A549 treated with AZD2906 at 1 μM for 4 hours (cell line): ENCODE measurements at places on chromosomes 11 and 22. TPM values are rescaled to one million over a fixed set of nuclear protein-coding genes. Genes with fewer than 3 reads are reported as not detected.

Gene CFAP300
- 5.2 to 6.5 TPM (median 5.6 TPM) in 5 replicates for total RNA-seq

Gene GUCY1A2
- 0.03 to 0.09 TPM (median 0.08 TPM) in 5 replicates for total RNA-seq

Gene CELSR1
- total RNA-seq: 24.1 to 32.1 TPM (median 30.4 TPM) in 5 replicates

Gene ARL2
- 162 to 198 TPM (median 189 TPM) in 5 replicates for total RNA-seq

Gene MUC6
- total RNA-seq: 0.05 TPM in 1 of 5 replicates, not detected in the others

Gene SRRD
- 18.2 to 21.5 TPM (median 18.8 TPM) in 5 replicates for total RNA-seq

Gene RFPL2
- total RNA-seq: 0.08 to 0.20 TPM (median 0.12 TPM) in 5 replicates

Gene NDUFS8
- 260 to 390 TPM (median 377 TPM) in 5 replicates for total RNA-seq

Gene PRG3
- not detected in 5 replicates for total RNA-seq

Gene MMP12
- 0.05 to 0.08 TPM (median 0.06 TPM) in 4 of 5 replicates, not detected in the other for total RNA-seq

Gene MYO18B
- total RNA-seq: 0.02 to 0.08 TPM (median 0.06 TPM) in 5 replicates

Gene JHY
- 2.9 to 3.9 TPM (median 3.3 TPM) in 5 replicates for total RNA-seq

Gene NEAT1
- total RNA-seq: 123 to 204 TPM (median 187 TPM) in 5 replicates

Gene TSSK2
- total RNA-seq: not detected in 5 replicates

Gene EXPH5
- 0.03 to 0.06 TPM (median 0.05 TPM) in 5 replicates for total RNA-seq

Gene RAC2
- 0.09 to 0.14 TPM (median 0.11 TPM) in 4 of 5 replicates, not detected in the other for total RNA-seq

Gene SYT9
- total RNA-seq: 0.07 to 0.17 TPM (median 0.11 TPM) in 5 replicates

Gene DAGLA
- total RNA-seq: 5.2 to 8.3 TPM (median 7.4 TPM) in 5 replicates

Gene CECR2
- total RNA-seq: 0.07 to 0.16 TPM (median 0.10 TPM) in 5 replicates

Gene RRAS2
- total RNA-seq: 56.1 to 62.6 TPM (median 58.4 TPM) in 5 replicates
